Cortex of kidney (tissue), 1 donor: ENCODE measurements at places on chromosomes 2 and 18.

- DNase-seq = no peak
Measured at GRCh38 chr2:207467716-207468347, 61.9 kb upstream of the CREB1 start.

- no peak for DNase-seq
Measured at GRCh38 chr2:217714287-217714751, 288.5 kb downstream of the TNS1 start.

- no peak for DNase-seq
Measured at GRCh38 chr2:104312684-104313083, 541.2 kb upstream of the POU3F3 start.

DNA sequence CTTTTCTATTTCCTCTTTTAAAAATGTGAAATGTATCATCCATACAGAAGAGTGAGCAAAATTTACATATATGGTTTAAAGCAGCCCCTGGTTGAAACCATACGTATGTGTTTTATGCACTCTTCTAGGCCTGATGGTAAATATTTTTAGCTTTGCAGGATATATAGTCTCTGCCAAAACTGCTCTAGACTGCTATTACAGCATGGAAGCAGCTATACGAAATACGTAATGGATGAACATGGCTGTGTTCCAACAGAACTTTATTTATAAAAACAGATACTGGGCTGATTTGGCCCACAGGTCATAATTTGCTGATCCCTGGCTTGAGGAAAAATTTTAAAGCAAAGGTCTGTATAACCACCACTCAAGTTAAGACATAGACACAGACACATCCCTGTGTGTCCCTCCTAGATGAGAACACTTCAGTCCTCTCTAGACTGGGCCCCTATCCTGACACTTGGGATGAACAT, 42.5 kb upstream of the ATP8B1 start:
- no peak for DNase-seq

GRCh38 chr2:191328150-191328809, 83.1 kb downstream of the MYO1B start:
- DNase-seq = no peak

DNA sequence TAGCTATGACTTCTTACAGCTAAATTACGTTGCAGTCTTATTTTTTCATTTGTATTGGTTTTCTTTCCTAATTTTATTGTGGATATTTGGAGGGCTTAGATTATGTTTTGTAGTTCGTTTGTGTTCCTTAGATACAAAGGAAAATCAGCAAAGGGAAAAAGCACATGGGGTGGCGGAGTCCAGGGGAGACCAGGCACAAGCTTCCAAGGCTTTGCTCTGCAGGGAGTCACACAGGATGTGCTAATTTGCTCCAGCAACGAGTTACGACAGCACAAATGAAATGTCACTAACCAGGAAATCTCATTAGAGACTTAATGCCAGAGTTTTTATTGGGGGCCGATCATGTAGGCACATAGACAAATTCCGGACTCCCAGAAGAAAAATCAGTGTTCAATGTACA, 60.5 kb upstream of the CABYR start:
- DNase-seq = no peak

DNA sequence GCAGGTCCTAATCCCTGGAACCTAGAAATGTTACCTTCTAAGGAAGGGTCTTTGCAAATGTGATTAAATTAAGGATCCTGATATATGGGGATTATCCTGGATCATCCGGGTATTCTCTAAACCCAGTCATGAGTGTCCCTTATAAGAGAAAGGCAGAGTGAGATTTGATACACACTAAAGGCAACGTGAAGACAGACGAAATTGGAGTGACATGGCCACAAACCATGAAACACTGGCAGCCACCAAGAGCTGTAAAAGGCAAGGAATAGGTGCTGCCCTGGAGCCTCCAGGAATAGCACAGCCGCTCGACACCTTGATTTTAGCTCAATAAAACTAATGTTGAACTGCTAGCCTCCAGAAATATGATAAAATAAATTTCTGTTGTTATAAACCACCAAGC, 45.0 kb downstream of the TPGS2 start:
- no peak for DNase-seq

- no peak for DNase-seq
Measured at GRCh38 chr2:174613531-174613930, 15.9 kb upstream of the WIPF1 start.

DNA sequence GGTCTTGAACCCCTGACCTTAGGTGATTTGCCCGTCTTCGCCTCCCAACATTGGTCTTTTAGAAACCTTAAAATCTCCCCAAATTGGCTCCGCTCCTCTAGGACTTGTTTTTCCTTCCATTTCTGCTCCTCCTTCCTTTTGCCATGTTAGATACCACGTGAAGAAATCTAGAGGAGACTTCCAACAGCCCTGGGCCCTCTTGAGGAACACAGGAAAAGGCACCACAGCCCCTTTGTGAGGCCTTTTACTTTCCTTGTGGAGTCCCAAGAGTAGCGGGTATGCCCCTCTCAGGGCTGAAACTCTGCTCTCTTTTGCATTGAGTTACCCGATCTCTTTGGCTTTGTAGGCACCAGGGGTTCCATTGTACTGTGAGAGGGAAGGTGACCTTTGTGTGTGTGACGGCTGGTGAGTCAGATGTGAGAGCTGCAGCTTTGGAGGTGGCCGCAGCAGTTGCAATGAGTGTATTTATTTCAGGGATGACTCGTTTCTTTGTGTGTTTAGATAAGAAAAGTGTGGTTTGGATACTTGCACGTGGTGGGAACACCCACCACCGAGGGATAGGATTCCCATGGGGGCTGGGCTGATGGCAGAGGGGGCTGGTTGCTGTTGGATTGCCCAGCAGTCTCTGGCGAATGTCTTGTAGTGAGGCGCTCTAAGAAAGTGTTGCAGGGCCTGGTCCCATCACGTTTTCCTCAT, 218.4 kb upstream of the HS6ST1 start:
- DNase-seq = no peak

DNA sequence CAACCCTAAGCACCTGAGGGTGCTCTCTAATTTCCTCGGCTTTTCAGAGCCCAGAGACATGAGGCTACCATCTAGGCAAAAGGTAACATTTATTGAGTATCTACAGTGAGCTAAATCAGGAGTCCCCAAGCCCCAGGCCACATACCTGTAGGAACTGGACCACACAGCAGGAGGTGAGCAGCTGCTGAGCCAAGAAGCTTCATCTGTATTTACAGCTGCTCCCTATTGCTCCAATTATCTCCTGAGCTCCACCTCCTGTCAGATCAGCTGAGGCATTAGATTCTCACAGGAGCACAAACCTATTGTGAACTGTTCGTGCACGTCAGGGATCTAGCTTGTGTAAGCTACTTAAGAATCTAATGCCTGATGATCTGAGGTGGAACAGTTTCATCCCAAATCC, 70.2 kb downstream of the RND3 start:
- no peak for DNase-seq

DNA sequence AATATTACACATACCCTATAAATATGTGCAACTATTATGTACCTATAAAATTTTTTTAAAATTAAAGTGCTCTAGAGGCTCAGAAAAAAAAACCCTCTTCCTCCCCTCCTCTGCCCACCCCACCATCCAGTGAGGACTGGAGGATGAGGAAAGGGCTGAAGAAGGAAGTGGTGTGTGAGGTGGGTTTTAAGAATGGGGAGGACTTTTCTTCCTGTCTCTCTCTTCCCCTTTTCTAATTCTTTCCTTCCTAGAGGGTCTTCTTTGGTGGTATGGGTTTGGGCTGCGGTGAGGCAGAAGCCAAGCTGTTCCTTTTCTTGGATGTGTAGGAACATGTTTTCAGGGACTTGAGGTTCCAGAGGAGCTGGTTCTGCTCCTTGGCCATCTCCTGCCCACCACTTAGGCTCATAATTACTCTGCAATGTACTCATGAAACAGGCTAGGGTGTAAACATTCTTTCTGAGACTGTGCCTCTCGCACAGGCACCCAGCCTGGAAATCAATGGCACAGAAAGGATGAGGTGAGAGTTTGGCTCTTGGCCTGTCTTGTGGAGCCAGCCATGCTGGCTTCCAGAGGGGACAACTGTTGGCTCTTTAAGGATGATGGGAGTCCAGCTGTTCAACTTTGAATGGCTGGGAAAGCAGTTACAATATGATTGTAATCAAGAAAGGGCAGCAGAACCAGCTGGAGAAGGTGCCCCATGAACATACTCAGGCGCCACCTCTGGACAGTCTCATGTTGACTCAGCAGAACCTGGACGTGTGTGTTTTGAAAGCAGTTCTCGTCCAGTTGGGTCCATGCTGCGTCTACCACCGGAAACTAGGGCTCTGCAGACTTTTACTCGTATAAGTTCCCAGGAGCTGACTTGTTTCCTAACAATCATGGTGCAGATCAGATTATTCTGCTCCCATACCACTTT, 38.3 kb downstream of the IL1RL2 start:
- DNase-seq = no peak

GRCh38 chr2:16584824-16585540, 80.7 kb downstream of the CYRIA start:
- no peak for DNase-seq

DNA sequence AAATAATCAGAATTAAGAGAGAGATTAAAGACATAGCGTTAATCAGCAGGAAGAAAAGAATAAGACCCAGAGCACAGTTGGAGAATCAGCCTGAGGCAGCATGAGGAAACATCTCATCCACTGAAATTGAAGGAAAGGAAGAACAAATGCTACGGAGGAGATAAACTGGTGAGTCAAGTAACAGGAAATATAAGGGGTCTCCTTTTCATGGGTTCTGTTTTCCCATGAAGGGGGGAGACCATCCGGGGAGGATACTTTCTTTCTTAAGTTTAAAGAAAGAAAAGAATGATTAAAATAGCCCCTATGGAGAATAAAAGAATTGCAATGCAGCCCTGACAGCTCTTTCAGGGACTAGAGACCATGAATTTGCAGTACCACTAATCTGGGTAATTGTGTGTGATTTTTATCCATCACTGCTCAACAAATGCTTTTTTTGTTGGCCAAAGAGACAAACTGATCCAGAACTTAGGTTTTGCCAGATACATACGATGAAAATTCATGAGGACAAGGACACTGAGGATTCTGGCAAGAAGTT, 17.7 kb downstream of the ROCK2 start:
- DNase-seq = no peak

GRCh38 chr2:210756855-210757254, 200.5 kb downstream of the CPS1 start:
- no peak for DNase-seq

GRCh38 chr2:86397986-86398385, 43.2 kb upstream of the KDM3A start:
- no peak for DNase-seq

DNA sequence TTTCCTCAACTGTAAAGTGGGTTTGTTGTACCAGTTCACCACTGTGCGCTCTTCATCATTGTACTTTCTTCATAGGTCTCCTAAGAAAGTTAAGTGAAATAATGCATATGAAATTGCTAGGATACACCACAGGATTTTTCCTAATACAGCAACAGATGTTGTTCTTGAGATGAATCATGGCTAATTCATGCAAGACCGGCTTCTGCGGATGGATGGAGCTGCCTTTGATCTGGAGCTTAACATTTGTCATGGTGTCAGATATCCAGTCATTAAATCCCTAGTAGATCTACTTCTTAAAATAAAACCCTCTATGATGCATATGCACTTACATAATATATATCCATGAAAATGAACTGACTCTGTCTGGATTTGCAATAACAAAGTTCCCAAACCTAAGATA, 114.1 kb downstream of the COL6A3 start:
- DNase-seq = no peak

DNA sequence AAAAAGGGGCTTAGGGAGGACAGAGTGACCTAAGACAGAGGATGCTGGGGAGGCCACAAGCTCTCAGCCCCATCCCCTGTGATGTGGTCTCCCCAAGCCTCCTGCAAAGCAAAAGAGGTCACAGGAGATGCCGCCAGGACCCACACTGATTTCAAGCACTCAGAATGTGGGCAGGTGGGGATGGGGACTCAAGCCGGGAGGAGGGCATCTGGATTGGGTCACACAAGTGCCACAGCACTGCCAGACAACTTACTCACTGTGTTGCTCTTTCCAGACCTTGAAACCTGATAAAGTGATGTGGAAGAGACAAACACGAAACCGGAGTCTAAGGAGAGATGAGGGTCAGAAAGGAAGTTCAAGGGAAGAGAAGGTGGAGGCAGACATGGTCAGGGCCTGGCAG, 95.7 kb downstream of the TTC32 start:
- no peak for DNase-seq

GRCh38 chr2:66899109-66899508, 464.2 kb downstream of the MEIS1 start:
- no peak for DNase-seq

GRCh38 chr2:120434492-120435308, 88.8 kb downstream of the INHBB start:
- no peak for DNase-seq
